ENCODE measurements at places on chromosomes 1 and 21.

DNA sequence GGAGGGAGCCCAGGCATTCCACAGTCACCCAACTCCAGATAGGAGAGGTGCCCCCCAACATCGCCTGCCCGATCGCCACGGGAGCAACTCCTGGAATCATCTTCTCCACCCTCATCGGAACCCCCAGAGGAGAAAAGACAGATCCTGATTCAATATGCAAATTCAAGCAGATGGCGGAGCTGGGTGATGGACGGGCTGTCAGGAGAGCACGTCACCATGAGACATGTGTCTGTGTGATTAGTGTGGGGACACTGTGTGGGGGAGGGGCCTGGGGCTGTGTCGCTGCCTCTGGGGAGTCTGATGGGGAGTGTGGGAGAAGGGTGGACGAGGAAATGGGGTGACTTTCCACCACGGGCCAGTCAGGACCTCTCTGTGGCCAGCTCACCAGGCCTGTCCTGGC, 90.2 kb upstream of the CSF3R start:
- no peak for DNase-seq

GRCh38 chr21:35138665-35139381, 89.7 kb upstream of the RUNX1 start:
- no peak for DNase-seq

DNA sequence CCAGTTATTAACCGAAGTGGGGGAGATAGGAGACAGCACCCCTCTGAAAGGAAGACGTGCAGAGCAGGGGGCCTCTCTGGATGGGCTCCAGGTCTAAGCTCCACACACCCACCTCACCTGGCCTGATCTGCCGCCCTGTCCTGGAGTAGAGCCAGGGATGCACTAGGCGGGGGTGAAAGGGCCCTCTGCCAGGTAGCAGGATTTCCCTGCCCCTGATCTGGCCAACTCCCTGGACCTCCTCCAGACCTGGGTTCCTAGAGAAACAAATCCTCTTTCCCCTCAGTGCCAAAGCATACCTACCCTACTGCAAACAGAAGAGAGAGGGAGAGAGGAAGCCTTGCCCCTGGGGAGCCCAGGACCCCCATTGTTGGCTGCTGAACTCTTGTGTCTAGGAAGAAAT, 2.0 kb downstream of the CRABP2 start:
- no peak for DNase-seq

DNA sequence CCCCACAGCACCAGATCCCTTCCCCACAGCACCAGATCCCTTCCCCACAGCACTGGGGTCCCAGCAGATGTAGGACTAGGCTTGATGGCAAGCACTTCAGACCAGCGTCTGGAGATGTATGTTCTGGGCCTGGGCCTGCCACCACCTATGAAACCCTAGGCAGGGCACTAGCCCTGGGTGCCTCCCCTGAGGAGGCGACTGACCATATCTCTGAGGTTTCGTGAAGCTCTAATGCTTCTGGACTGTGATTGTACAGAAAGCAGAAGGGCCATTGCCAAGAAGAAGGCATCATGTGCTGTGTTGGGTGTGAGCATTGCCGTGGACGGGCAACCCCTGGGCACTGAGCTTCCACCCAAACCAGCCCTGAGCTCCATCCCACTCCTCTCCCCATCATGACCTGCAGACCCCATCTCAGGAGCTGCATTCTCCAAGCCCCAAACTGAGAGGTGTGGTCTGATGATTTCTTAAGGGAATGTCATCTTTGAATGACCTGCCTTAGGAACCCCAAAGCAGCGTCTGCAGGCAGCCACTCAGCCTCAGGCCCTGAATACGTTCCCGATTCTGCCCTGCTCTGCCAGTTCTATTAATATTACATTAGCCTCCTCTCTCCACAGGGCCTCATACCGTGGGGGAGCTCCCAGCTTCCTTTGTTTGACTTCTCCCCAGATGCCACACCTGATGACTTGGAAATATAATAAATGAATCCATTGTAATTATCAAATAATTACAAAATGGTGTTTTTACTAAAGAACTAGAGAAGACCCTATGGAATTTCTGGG, 163.4 kb downstream of the TRIM33 start:
- no peak for DNase-seq

- no peak for DNase-seq
Measured at GRCh38 chr1:3930301-3931006, 30.4 kb upstream of the C1orf174 start.

DNA sequence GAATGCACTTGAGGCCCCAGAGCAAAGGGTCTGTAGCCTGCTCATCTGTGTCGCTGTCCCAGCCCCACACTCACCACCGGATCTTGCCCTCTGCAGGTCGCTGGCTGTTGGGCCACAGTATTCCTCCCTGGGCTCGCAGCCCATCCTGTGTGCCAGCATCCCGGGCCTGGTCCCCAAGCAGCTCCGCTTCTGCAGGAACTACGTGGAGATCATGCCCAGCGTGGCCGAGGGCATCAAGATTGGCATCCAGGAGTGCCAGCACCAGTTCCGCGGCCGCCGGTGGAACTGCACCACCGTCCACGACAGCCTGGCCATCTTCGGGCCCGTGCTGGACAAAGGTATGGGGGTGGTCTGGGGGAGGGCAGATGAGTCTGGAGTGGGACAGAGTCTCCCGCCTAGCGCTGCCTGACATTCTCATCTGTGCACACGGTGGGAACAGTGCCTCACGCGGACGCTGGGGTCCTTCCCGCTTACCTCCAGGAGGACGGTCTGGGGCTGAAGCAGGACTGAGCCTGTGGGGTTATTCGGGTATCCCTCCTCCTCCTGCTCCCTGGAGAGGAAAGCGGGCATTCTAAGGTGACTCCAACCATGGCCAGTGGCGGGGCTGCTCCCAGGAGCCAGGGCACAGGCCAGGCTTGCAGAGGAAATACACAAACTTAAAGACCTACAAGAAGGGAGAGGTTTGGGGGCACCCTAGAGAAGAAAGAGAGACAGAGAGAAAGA, 15.9 kb downstream of the WNT3A start:
- no peak for DNase-seq

GRCh38 chr1:50969611-50970508, at the start of gene CDKN2C:
Gene CDKN2C, plus strand, starts transcription at chr1:50970245. Its CDS starts 124 bp downstream, at chr1:50970369.
- peak; percentile 83 for DNase-seq

- DNase-seq = no peak
Measured at GRCh38 chr1:67612788-67613241, 72.2 kb upstream of the GADD45A start.

DNA sequence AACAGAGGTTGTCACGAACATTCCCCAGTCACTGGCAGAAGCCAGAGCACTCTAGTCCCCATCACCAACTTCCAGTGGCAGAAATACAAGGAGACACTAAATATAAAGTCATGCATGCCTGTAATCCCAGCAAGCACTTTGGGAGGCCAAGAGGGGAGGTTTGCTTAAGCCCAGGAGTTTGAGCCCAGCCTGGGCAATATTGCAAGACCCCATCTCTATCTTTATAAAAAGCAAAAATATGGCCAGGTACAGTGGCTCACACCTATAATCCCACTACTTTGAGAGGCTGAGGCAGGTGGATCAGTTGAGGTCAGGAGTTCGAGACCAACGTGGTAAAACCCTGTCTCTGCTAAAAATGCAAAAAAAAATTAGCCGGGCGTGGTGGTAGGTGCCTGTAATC, 6.4 kb downstream of the CYB5RL start:
- no peak for DNase-seq

GRCh38 chr1:64514197-64514765, 44.4 kb downstream of the CACHD1 start:
- no peak for DNase-seq
